ENCODE measurements at places on chromosomes 3 and 15.

GRCh38 chr3:16496008-16496407, 17.5 kb downstream of the RFTN1 start:
- no peak for DNase-seq

DNA sequence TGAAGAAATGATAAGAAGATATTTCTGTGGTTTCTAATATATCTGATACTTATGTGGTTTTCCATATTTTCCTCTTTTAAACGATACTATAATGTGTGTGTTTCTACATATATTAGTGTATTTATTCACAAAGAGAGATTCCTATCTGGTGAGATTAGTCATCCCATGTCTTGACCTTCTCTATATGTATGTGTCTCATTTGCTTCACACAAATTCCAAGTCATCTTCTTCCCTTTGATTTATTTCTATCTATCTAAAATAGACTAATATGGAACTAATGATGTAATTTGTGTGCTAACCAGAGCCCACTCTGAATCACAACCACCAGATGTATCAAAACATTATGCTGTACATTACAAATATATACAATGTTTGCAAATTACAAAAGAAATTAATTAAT, 154.7 kb upstream of the KCNMB2 start:
- DNase-seq, result no peak

- DNase-seq, result no peak
Measured at GRCh38 chr3:46405301-46406019, 1.4 kb downstream of the CCR5AS start.

DNA sequence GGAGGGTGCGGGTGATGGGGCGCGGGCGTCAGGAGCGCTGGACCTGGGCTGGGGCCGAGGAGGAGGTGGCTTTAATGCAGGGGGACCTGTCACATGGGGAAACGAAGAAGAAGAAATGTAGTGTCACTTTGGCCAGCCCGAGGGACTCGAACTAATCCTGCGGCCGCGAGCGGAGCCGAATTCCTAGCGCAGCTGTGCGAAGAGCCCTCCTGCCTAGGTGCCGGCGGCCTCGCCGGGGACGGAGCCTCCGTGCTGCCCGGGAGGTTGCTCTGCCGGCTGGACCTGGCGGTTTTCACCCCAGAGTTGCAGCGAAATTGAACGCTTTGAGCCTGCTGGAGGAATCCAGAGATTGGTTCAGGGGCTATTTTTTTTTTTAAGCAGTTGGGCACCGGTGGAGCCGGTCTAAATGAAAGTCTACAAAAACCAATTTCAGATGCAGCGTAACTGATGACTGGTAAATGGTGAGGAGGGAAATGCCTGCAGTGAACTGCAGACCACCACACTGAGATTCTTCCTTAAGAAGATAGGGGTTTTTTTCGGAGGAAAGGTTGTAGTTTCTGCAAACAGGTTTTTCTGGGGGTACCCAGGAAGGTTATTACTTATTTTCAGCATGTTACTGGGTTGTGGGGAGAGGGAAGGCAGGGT, 662 bp downstream of the TMEM108 start:
- DNase-seq, result peak; percentile 88

DNA sequence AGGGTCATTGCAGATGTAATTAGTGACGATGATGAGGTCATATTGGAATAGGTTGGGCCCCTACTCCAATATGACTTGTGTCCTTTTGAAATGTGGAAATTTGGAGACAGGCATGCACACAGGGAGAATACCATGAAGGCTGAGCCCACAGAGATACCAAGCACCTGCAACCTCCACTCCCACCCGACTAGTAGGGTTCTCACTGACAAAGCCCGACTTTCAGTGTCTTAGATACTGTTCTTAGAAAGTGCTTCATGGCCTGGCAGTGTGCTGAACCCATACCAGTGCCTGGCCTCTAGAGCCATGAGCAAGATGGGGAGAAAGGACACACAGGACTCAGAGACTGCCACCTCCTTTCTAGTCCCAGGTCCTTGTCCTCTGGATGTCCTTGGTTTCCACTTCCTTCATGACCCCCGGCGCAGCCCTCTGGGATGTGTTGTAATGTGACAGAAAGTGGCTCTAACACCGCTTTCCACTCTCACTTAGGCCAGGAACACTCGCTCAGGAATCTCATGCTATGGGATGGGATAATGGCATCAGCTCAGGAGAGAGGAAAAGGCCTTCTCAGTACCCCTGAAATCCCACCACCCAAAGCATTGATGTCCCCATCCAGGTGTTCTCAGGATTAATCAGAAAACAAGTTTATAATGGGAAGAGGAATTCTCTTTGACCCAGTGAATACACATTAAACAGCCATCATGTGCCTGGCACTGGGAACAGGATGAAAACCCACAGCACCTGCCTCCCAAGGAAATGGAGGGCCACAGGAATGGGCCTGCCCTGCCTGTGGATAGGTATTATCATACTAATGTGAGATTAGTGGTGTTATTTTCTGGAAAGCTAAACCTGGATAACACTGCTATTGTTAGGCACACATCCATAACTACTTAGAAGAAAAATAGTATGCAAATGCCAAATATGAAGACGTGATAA, 59.9 kb downstream of the RPL39L start:
- DNase-seq, result no peak

DNA sequence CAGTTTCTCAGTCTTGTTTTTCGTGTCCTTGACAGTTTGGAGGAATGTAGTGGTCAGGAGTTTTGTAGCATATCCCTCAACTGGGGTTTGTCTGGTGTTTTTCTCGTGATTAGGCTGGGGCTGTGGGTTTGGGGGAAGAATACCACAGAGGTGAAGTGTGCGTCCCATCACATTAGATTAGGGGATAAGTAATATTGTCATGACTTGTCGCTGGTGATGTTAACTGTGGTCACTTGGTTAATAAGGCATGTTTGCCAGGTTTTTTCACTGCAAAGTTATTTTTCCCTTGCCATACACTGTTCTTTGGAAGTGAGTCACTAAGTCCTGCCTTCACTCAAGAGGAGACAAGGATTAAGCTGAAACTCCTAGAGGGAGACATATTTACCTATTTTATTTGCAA, 39.1 kb downstream of the PAK2 start:
- DNase-seq, result no peak

GRCh38 chr3:131350506-131350905, 31.1 kb upstream of the NUDT16 start:
- DNase-seq, result no peak

DNA sequence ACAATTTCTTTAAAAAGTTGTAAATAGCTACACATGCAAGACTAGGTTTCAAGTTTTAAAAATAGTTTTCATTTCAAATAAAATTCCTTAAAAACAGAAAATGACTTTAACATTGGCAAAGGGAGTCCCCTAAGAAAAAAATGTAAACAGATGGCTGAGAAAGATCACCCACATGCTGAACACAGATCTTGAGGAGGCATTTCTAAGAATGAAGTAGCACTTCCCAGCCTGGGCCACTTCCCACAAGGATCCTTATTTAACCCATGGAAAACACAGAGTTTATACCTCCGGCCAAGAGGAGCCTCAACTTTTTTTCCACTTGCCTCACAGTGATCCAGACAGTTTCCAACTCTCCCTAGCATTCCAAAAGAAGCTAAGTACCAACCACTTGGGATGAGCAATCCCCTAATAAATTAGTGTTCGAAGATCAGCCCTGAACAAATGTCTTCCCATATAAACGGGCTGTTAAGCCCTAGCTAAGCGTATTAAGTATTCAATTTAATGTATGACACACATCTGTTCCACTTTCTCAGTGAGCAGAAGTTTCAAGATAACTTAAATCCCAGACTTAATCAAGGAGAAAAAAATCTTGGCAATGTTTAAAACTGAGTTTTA, 61.4 kb downstream of the GADL1 start:
- no peak for DNase-seq

DNA sequence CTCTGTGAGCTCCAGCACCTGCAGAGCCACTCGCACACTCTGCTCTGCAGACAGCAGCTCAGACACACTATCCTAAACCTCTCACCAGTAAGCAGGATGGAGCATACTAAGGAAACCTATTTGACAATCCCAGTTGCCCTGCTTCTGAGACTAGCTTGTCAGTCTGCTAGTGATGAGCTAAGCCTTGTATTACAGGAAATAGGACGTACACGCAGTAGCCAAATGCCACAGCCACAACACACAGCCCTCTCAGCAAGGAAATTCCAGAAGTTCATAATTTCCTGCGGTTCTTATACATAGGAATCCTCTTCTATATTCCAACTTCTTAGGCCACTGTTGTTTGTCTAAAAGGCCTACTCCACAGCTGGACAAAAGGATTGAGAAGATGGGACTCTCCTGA, 74.5 kb downstream of the MYLK start:
- DNase-seq, result no peak

- DNase-seq, result peak; percentile 20
Measured at GRCh38 chr3:186775999-186776398, 7.4 kb upstream of the EIF4A2 start.

GRCh38 chr15:72825829-72826228, 42.3 kb upstream of the ADPGK start:
- no peak for DNase-seq

DNA sequence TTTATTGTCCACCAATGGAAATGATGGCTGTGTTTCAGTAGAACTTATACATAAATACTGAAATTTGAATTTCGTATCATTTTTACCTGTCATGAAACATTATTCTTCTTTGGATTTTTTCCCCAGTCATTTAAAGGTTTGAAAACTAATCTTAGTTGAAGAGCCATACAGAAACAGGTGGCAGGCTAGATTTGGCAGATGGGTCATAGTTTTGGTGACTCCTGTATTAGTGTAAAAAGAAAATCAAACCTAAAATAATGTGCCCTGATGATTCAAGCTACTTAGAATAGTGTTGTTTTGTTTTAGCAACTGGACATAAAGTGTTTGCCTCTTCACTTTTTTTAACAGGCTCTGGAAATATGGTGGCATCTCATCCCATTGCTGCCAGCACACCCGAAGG, 68.9 kb downstream of the SIDT1 start:
- no peak for DNase-seq

DNA sequence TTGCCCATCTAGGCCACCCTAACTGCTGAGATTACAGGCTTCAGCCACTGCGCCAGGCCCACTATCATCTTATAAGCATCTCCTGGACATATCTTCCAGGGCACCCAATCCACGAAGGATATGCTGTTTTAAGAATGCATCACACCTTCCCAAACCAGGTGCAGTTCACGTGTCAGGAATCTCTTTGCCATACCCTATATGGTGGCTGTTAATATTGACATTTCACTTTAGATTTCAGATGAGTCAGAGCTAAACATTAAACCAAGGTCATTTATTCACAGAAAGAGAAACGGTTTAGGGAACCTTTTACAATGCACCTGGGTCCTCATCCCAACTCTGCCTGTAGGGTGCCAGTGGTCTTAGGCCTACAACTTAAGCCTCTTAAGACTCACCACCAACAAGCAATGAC, 85.7 kb downstream of the TBL1XR1 start:
- DNase-seq, result peak; percentile 23

DNA sequence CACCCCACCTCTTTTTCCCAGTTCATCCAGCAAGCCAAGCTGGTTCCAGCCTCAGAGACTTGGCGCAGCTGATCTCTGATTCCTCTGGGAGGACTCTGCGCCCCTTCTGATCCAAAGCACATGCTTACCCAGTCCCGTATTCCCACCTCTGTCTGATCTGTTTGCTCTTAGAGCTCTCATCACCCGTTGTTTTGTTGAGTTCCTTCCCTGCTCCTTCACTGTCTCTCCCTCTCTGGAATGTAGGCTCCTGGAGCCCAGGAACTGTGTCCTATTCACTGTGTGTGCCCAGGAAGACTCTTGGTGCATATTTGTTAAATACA, 1.3 kb upstream of the ZXDC start:
- peak; percentile 25 for DNase-seq

GRCh38 chr3:23493889-23494288, 290.8 kb downstream of the UBE2E2 start:
- no peak for DNase-seq

- DNase-seq, result no peak
Measured at GRCh38 chr3:127670761-127671522, 1.8 kb upstream of the ABTB1 start.

GRCh38 chr3:192843119-192843518, 74.5 kb downstream of the MB21D2 start:
- DNase-seq, result peak; percentile 35

DNA sequence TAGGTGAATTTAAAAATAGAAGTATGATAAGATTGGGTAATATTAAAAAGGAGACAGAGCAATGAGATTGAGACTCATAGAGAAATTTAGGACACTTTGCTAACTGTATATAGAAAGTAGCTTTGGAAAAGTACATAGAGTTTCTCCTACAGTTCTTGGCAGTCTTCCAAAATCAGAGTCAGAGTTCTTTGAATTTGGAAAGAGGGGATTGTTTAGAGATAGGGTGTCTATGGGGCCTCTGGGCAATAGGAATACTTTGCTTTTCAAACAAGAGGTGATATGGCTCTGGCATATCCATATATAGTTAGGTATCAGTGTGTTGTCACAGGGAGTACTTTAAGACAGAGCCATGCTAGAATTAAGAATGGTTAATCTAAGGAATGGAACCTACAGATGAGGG, 477.1 kb upstream of the KCNMB2 start:
- no peak for DNase-seq

DNA sequence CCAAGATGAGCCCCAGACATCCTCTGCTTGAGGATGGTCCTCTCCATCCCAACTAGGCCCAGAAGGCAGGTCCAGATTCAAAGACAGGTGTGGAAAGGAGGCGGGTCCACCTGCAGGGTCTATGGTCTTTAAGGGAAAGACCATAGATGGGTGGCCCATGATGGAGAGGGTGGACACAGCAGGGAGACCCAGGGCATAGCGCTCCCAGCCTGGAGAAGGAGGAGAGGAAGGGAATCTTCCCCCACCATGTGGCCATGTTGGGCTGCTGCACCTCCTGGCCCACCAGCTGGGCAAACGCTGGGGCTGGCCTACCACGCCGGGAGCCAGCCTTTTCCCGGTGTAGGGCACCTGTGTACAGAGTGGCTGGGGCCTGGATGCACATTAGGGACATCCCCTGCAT, 265.2 kb upstream of the TLE3 start:
- peak; percentile 77 for DNase-seq

DNA sequence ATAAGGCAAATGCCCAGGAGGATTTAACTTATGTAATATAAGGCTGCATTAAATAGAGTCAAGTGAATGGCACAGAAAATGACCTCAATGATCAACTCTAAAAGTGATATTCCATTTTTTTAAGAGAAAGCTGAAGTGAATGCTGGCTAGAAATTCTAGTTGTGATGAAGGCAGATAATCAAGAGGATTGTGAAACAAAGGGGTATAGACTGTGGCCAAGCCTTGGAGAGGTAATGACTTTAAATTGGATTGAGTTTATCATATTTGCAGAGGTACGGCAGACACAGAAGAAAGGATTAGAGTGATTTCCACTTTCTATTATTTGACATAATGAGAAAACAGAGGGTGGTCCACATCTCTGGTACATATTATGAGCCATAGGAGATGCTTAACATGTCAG, 269.2 kb downstream of the MECOM start:
- no peak for DNase-seq

Measured in neural progenitor cell (in vitro differentiated cells).